ENCODE measurements at places on chromosomes 6 and 20.
A peak's percentile ranks its signal among the peaks of the same experiment; 100 is the strongest.

DNA sequence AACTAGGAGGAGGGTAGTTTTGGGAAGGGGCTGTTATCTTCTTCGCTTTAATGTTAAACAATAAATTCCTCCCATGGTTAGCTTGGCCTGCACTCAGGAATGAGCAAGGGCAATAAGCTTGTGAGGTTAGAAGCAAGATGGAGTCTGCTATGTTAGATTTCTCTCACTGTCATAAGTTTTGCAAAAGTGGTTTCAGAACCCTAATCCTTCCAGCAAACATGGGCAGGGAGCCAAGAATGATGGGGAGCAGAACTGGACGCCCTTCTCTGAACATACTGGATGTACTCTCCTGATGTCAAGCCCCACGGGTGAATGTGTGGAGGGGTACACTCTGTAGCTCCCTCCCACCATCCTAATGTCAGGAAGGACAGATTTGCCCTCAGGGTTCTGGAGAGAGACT lies 22.3 kb downstream of the C6orf163 start:
- no peak for DNase-seq

- DNase-seq = no peak
Observed at GRCh38 chr6:18350271-18350670, 36.9 kb upstream of the RNF144B start.

DNA sequence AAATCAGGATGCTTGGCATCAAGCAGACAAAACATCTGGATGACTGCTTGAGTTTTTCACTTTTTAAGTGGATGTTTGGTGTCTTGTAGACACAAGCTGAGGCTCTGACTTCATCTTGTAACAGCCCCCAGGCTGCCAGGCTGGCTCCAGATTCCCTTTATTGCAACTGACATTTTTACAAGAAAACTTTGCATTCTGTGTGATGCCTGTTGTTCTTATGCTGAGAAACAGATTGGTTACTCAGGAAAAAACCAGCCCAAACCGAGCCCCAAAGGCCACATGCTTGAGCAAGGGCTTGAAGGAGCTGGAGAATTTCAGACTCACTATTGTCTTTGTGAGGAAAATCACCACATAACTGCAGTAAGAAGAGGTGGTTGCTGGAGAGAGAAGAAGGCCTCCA lies 98.4 kb upstream of the PREP start:
- DNase-seq = no peak

- no peak for DNase-seq
Observed at GRCh38 chr6:107841275-107841670, 17.2 kb upstream of the SCML4 start.

DNA sequence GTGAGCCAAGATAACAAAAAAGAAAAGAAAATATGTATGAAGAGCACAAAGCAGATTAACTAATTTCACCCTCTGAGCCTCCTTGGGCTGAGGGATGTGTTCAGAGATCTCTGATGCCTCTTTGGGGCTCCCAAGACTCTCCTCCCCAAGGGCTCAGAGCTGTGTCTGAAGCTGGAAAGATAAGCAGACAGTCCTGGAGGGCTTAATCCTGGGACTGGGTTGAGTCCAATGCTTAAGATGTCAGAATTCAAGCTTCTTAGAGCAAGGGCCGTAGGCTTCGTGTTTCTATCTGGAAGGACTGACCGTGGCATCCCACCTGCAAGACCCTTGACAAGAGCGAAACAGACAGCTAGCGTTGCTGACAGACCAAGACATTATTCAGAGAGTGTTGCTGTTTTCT lies 229.0 kb downstream of the ZMYND8 start:
- no peak for DNase-seq

GRCh38 chr6:20400456-20401204 lies 1.0 kb upstream of the E2F3 start:
- no peak for DNase-seq

DNA sequence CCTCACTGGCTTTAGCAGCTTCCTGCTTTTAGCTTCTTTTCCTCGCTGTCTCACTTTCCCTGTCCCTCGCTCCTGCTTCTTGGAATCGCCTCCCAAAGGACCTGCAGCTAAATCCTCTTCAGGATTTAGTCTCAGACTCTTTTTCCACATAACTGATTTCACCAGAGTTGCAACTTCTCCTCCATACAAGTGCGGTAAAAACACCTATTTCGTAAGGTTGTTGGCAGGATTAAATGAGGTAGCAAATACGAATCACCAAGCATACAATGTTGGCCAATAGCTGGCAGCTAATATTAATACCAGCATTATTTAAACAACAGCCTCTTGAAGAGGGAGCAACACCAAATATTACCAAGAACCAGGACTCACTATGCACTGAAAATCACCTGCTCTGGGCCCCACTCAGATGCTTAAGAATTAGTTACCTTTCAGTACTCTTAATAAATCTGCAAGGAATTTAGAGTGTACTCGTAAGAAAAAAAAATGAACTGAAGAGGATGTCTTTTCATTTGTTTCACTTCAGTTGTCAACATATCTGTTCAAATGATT lies 123.0 kb downstream of the DTNBP1 start:
- DNase-seq = no peak

DNA sequence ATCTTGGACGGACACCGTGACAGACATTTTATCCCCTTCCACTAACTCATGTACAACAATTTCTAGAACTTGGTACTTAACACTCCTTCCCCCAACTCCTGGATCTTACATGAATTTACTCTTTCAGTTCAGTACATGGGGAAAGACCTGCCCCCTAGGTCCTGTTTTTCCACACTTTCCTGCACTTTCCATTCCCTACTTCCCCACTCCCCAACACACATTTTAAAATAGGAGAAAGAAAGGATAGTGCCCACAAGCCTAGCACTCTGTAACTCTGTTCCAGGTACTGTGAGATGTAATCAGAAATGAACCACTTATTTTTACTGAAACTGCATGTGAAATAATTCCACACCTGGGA lies 1.3 kb downstream of the ADGRG6 start:
- DNase-seq = no peak

DNA sequence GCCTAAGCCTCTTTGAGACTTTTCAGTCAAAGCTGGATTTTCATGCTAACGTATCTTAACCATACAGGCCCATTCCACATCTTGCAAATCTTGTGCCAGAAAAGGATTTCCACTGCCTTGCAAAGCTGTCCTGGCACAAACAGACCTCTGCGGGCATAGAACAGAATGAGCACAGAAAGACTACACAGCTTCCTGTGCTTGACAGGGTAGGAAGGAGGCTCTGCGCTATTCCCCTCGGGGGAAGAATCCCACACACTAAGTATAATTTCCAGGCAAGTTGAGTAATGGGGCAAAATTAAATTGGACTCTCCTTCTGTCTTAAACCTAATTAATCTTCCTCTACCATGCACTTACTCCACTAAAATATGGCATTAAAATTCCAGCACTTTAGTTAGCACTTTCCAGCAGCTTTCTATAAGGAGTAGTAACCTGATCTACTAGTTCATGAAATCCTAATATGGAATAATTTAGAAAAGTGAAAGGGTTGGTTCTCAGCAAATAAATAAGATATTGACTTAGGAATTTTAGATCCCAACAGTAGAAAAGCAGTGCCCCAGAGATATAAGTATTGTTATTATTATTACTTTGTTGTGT lies 532.1 kb upstream of the JAG1 start:
- DNase-seq = no peak

DNA sequence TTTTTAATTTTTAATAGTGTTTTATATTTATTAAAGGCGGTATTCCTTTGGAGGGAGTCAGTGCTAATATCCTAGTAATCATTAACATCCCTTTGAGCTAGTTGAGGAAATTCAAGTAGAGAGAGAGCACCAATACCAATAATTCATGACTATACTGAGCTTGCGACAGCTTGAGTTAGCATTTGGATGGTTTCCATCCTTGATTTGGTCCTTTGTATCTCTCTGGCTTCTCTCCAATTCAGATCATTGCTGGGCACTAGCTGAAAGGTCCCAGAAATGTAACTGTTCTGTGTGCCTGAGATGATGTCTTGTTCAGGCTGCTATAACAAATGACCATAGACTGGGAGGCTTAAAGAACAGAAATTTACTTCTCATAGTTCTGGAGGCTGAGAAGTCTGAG lies 77.0 kb downstream of the RNF144B start:
- no peak for DNase-seq

DNA sequence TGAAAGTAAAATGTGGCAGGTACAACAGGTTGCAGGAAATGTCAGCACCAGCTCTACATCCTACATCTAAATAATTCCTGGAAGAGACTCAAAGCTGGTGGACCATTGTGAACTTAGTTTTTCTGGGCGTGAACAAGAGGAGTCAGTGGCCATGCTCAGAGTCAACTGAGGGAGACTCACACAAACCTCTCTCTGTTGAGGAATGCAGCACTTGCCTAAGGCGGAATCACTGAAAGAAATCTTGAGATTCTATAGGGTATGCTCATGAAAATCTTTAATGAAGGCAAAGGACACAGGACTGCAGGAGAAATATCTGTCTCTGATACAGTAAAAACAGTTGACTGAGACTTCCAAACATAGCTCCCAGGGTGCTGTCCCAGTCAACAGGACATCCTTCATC lies 22.5 kb downstream of the SLC17A4 start:
- DNase-seq = no peak

DNA sequence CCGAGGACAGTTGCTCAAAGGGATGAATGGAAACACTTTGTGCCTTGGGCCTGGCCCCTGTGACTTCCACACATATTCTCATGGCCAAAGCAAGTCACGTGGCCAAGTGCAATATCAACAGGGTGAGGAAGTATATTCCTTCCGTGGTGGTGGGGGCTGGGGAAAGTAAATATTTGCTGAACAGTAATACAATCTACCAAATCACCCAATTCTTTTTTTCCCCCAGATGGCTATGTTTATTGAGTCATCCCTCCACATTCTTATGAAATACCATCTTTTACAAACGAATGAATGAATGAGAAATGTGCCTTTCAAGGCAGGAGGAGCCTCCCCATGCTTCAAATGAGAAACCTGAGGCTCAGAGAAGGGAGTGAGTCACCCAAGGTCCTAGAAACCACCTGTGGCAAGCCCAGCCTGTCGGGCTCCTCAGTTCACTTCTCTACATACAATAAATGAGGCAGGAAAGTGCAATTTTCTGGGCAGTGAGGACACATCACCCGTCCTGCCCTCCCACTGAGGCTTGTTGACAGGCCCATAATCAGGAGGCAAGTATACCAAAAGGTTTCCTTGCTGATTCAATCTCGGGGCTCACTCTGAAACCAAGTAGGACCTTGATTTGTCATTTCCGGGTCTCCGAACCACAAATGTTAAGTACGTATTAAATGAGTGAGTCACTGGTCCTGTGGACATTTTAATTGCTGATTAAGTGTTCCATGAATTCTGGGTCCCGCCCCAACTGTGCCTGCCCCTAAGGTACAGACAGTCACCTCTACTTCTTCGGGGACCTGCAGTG lies 25.3 kb upstream of the TOP1 start:
- peak; percentile 59 for DNase-seq

DNA sequence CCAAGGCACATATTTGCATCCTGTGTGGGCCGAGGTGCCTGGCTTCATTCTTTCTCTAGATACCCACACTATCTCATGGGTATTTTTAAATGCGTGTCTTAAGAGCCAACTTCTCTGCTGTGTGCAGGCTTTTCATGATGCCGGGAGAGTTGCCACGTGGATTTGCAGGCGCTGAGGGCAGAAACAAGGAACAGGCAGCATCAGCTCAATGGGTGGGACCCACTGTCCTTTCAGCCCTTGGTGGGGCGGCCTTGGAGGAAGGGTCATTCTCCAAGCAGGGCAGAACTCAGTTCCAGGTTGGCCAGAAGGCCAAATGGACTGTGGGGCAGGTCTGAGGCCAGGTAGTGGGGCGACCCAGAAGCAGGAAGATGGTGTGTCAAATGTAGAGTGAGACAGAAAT lies 84.7 kb downstream of the PHACTR3 start:
- no peak for DNase-seq

DNA sequence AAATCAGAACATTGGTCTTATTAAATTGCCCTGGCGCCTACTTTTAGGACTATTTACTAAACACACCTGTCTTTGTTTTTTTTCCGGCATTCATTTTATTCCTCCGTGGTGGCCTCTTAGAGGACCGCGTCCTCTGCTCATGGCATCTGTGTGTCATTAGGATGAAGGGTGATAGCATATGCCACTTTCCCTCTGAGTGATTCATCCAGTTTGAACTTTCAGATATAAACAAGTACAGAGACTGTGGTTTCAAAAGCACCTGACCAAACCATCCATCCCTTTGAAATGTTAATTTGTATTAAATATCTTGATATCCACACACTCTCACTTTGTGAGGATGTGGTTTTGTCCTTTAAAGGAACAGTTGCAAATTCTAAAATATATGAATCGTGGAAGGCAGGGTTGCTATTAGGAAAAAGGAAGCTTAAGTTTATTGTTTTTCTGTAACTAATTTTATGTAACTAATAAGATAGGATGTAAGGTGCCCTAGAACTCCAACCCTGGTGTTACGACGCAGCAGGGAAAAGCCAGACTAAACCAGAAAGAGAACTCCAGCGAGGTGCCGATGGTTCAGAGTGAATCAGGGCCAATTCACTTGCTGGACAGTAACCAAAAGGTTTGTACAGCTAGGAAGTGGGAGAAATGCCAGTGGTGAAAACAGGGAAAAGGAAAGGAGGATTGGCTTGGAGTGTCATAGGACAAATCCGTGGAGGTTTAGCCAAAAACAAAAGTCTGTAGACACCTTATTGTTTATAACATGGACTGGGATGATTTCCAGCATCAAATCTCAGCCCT lies 98.7 kb downstream of the SHLD1 start:
- DNase-seq = no peak

DNA sequence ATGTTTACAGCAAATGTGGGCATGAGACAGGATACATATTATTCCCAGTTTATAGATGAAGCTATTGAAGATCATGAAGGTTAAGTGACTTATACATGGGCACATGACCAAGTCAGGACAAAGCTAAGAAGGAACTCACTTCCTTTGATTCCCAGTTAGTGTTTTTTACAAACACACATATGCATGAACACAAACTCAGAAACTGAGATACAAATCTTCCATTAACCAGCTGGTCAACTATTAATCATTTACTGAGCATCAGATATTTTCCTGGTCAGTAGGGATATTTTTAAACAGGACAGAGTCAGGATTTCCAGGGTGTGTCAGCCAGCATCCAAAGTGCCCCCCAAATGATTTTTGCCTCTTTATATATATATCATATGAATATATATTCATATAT lies 222.2 kb downstream of the OGFRL1 start:
- no peak for DNase-seq

DNA sequence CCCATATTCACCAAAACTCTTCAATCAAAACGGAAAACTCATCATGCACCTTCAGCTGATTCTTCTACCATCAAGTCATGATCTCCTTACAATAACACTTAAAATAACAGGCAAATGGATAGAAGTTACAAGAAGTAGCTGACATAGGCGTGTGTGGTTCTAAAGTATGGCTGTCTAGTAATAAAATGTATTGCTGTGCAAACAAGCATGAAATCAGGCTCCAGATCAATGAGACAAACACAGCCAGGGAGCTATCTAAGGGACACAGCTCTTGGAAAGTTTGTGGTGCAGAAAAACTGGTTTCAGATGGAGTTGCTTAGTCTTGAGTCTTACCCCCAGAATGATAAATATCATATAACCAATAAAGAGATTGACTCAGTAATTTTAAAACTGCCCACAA lies 434.8 kb upstream of the NOX3 start:
- DNase-seq = no peak

DNA sequence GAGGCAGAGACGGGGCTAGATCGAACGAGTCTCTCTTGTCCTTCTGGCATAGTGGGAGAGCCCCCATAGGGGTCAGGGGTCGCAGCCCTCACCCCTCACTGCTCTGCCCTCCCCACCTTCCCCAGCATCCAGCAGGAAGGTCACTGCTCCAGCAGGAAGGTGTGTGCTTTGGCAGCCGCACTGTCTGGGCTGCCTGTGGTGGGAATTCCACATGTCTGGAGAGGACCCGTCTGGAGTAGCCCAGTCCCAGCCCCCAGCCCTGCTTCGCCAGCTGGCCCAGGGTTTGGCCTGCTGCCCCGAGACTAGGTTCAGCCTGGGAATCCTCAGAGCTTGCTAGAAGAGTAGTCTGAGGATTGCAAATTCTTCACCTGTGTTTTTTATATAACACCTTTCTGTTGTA lies 2.5 kb upstream of the R3HDML start:
- DNase-seq = no peak
